ENCODE measurements at places on chromosomes 1 and 21.

DNA sequence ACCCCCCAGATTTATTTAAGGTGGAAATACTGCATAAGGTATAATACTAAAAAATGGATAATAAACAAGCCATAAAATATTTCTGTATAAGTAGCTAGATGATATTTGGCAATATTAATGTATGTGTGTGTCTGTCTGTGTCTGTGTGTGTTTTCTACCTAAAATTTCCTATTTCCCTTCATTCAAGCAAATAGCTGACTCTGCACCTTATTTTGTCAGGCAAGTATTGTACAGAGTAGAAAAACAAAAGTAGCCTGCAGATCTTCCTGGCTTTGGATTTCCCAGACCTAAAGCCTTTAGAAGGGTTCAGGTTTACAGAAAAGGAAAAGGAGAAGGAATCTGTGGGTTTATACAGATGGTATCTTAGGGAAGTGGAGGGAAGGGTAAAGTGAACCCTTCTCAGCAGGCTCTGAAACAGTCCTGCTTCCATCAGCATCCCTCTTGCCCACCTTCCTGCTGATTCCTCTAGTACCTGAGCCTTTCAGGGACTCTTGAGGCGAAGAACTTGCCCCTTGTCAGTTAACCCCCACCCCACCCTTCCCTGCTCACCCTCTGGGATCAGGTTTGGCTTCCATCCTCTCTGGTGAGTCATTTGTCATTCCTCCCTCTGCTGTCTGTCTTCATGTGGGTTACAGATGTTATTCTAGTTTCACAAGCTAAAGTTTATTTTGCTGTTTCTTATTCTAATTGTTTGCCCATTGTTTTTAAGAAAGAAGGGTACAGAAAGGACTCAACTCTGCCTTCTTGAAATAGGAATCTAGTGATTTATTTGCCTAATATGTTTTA lies 21.7 kb upstream of the RGS16 start:
- DNase-seq = no peak

DNA sequence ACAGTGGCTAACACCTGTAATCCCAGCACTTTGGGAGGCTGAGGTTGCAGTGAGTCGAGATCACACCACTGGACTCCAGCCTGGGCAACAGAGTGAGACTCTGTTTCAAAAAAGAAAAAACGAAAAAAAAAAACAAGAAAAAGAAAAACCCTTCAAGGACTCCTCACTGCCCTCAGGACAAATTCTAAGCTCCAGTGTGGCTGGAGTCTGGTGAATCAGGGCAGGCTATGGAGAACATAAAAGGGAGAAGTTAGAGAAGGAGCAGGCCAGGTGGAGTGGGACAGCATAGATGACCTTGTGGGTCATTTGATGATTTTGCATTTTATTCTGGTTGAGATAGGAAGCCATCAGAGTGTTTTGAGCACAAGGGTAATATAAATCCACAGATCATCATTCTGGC lies 12.5 kb upstream of the UAP1 start:
- DNase-seq = no peak

GRCh38 chr1:242522996-242523718 lies 1.3 kb downstream of the PLD5 start:
- DNase-seq = peak; percentile 35

GRCh38 chr1:198858033-198858432 lies 219.2 kb downstream of the PTPRC start:
- no peak for DNase-seq

DNA sequence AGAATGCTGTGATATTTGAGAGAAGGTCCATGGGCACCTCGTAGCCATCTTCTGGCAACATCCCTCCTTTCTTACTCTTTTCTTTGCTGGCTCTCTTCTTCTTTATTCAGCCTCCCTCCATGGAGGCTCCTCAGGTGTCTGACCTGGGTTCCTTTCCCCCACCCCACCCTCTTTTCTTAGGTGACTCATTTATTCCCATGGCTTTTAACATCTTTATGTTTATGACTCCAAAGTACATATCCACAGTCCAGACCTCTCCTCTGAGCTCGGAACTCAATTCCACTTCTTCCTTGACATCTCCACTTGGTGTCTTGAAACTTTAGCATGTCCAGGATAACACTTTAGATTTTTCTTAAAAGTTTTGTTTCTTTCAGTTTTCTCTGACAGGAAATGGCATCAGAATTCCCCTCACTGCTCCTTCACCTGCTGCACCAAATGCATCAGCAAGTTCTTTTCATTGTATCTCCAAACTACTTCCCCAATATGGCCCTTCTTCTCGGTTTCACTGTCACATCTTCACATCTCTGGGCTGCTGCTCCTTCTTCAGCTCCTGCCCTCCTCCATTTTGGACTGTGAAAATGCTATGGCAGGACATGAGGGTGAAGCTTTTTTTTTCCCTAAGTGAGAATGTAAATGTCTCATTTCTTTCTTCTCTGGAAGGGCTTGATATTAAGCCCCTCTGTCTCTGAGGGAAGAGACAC lies 95.9 kb downstream of the GIPC2 start:
- no peak for DNase-seq

DNA sequence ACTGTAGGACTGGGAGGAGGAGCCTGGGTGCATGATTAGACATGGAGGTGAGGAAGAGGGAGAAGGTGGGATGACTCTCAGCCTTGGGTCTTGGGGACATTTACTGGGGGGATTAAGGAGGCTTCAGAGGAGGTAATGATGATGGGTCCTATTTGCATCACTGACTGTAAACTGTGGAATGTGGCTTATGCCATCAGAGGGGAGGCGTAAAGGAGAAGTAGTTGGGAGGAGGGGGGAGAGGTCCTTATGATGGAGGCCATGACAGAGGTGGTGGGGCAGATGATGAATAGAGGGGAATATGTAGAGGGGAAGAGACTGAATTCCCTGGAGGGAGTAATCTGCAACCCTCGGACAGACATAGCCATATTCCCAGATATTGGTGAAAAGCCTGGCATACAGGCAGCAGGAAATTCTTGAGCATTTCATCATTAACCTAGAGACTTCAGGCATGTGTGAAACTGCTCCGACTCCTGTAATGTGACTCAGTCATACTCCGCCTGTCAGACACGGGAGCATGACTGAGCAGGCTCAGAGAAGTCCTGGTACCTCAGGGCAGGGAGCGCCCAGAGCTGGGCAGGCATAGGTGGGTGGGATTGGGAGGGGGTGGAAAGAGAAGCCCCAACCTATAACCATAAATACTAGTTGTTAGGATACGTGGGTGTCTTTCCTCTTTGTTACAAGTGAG lies 8.0 kb upstream of the LCE5A start:
- DNase-seq = no peak

DNA sequence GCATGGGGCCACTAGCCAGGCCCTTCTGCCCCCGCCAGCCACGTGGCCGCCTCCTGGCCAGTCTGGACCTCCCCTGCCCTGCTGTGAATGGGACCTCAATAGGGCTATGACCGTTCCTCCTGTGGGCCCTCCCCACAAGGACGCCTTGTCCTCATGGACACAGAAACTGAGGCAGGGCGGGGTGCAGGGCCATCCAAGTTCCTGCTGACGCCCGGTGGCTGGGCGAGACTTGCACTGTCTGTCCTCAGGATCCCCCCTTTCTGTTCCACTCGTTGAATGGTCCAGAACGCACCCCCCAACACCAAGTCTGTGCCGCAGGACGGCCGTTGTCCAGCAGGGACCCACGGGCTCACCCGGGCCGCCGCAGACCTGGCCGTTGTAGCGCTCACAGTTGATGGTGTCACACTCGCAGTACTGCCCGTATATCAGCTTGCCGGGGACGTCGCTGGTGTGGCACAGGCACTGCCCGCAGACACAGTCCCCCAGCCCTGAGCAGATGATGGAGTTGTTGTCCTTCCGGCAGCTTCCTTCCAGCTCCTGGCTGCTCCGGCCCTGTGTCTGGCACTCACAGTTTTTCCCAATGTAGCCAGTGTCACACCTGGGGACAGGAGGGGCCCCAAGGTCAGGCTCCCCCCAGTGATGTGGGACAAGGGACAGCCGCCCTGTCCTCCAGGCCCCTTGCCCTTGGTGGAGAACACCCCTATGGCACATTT lies 16.3 kb upstream of the PTTG1IP start:
- DNase-seq = no peak

DNA sequence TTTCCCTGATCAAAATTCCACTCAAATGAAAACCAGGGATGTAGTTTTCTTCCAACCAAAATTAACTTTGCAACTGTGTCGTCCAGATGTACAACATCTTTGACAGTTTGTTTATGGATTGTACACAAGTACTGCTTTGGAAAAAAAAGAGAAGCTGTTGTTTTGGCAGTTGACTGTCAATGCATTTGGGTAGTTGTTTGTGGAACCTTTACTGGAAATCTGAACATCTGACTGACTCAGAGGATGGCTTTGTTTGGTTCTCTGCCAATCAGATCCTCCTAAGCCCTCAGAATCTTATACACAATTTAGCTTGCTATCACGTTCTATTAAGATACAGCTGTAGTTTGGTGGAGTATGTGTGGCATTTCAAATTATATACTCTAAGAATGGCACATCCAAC lies 195.0 kb downstream of the KCNK2 start:
- no peak for DNase-seq

DNA sequence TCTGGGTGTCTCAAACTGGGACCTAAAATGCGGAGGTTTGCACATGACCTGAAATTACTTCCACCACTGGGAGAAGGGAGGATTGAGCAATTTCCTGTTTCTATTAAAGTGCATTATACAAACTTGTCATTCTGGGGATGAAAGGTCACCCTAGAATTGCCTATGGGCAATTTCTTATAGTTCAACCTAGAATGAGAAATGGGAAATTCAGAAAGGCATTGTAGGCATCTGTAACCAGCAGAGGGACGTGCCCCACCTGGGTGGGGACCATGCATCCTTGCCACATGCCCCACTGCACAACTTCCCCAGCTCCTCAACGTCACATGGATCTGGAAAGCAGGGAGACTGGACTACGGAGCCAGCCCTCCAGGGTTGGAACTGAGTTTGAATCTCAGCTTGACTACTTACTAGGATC lies 47.0 kb downstream of the MRPL39 start:
- DNase-seq = no peak

GRCh38 chr1:167132301-167133010 lies 38.6 kb downstream of the STYXL2 start:
- no peak for DNase-seq

- no peak for DNase-seq
These were observed 6.8 kb downstream of the CNN3 start for GRCh38 chr1:94920061-94920460.

DNA sequence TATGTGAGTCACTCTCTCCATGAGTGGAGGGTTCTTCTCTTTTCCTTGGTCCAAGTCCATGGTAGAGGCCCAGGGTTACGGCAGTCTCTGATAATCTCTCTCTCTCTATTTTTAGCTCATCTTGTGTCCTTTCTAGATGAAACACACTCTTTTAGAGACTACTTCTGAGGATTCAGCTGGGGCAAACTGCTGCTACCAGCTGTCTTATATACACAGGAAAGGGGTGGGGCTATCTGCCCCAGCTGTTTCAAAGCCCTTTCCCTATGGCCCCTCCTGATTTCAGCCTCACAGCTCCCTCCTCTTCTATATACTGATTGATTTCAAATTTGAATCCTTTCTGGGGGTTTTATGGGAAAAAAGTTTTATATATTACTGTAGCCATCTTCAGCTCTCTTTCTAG lies 324.8 kb downstream of the RWDD3 start:
- no peak for DNase-seq

GRCh38 chr1:18463984-18464664 lies 16.6 kb upstream of the KLHDC7A start:
- no peak for DNase-seq

DNA sequence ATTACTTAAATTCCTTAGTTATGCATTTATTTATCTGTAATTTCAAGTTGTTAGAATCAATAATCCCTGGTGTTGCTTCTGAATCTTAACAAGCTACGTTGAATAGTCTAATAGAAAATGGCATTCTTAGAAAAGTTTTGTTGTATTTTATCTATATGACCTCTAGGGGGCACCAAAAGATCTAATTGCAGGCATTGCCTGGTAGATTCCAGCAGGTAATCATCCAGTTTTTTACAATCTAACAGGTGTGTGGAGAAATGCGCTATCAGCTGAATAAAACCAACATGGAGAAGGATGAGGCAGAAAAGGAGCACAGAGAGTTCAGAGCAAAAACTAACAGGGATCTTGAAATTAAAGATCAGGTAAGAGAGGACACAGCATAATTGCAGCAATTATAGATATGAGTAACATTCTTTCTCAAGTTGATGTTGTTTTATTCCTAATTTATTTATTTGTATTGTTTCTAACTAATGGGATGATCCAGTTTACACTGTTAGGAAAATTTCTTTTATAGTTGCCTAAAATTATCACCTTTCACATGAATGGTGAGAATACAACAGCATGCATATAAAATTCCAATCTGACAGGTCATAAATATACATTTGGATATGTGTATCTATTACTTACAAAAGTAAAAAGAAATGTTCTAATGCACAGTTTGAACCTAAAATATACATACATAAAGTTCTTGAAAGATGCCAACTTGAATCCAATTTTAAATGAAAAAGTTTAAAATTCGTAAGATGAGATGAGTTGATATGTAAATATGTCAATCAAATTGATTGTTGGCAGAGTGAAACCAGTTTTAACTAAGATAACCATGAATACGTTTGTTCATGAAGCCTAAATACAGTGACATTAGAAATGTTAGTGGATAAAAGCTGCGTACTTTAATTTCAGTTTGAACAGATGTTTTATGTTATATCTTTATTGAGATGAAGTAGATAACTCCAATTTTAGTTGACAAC lies 88.4 kb downstream of the SDCCAG8 start:
- DNase-seq = peak; percentile 52

DNA sequence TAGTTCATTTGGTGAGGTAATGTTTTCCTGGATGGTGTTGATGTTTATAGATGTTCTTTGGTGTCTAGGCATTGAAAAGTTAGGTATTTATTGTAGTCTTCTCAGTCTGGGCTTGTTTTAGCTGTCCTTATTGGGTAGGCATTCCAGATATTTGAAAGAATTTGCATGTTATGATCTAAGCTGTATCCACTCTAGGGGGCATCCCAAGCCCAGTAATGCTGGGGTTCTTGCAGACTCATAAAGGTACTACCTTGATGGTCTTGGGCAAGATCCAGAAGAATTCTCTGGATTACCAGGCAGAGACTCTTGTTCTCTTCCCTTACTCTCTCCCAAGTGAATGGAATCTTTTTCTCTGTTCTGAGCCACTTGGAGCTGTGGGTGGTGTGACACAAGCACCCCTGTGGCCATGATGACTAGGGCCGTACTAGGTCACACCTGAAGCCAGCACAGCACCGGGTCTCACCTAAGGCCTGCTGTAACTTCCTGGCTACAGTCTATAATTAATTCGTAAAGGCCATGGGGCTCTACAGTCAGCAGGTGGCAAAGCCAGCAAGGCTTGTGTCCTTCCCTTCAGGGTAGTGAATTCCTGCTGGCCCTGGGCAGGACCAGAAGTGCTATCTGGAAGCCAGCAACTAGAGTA lies 74.8 kb upstream of the PDE4B start:
- no peak for DNase-seq

All from globus pallidus (tissue), 1 donor.